GM06990 (cell line): ENCODE measurements at places on chromosomes 3 and 15.

GRCh38 chr15:54843006-54843405 is 353.7 kb downstream of the RSL24D1 start:
- DNase-seq, result no peak

DNA sequence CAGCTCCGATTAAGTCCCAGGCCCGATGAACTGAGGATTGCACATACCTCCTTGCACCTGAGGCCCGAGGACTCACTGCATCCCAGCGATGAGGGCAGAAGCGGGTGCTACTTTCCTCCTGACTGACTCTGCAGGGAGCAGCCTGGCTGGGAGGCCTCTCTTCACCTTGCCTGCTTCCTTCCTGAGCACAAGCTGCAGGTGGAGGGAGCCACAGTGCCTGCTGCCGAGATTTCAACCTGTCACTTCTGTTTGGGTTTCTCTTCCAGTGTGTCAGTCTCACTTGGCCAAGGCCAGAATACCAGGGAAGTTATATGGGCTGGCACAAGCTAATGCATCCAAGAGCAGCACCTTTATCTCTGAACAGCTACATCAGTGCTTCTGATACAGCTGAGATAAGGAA is 185.4 kb downstream of the NTRK3 start:
- DNase-seq, result no peak

GRCh38 chr3:47515864-47516319 is 2.4 kb upstream of the ELP6 start:
- DNase-seq, result no peak

- no peak for DNase-seq
Observed at GRCh38 chr15:62150445-62150844, 14.6 kb downstream of the C2CD4B start.

- no peak for DNase-seq
Observed at GRCh38 chr3:185549651-185550111, 2.7 kb downstream of the LIPH start.

GRCh38 chr15:31328428-31328968 is 1.9 kb downstream of the KLF13 start:
- DNase-seq, result peak; percentile 73

- DNase-seq, result no peak
Observed at GRCh38 chr3:81643721-81644120, 117.7 kb downstream of the GBE1 start.

- no peak for DNase-seq
Observed at GRCh38 chr3:53149699-53150098, 11.3 kb upstream of the PRKCD start.

- DNase-seq, result no peak
Observed at GRCh38 chr3:66399529-66400232, 101.1 kb downstream of the LRIG1 start.

DNA sequence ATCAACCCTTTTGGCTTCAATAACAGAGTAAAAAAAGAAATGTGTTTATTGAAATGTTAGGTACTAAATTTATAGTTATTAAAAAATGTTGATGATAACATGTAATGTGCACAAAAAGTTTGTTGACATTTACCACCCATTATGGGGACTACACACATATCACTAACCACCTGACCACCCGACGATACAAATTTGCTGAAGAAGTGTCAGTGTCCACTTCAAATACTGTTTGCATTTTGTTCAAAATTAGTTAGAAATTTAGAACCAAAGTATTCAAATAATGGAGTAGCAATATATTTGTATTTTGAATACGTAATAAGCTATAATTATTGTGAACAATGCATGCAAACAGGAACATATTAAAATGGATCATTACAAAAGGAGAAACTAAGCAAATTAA is 54.4 kb downstream of the KCNH8 start:
- no peak for DNase-seq

DNA sequence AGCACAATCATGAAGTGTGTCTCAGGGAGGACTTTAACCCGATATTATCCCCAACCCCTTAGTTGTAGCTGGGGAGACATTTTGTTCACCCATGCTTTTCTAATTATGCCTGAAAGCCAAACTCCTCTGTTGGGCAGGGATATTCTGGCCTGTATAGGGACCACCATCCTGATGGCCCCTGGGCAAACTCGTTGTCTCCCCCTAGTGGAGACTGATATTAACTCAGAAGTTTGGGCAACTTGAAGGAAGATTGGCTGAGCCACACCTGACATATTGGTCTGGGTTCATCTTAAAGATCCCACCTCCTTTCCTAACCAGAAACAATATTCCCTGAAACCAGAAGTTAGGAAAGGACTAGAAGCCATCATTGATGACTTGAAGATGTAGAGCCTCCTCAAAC is 42.3 kb downstream of the TM4SF18 start:
- no peak for DNase-seq

DNA sequence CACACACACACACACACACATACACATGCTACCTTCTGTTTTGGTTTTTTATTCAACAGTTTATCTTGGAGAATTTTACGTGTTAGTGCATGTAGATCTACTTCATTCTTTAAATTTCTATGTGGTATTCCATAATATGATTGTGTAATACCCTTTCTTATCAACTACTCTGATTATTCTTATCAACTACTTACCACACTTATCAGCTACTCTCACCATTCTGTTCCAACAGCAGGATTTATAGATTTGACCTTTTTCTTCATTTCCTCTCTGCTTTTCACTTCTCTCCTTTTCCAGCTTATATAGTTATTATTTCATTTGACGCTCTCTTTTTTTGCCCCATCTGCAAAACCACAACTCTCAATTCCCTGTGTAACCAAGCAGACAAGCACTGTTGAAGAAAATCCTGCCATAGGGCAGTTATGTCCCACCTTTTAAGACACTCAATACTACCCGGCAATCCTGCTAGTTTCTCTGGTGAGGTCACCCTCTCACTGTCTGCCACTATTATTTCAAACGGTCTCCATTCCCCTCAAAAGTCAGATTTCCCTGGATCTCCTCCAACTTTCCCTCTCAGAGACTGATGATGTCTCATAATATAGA is 56.9 kb upstream of the SATB1 start:
- no peak for DNase-seq

GRCh38 chr3:129650256-129650872 is 43.9 kb upstream of the PLXND1 start:
- DNase-seq, result no peak

DNA sequence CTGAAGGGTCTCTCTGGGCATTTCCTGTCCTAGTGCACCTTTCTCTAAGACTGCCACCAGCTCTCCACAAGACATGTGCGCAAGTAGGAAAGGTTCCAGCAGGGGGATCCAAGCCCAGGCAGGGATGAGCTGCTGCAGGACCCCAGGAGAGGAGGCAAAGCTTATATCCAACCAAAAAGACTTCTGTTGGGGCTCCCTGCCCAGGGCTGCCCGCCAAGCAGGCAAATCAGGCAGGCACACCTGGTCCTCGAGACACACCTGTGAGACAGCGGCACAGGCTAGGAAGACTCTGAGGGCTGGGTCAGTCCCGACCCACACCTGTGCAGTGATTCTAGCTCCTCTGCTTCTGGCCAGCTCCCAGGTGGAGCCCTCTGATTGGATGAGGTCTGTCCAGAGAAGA is 80.6 kb downstream of the MYLK start:
- DNase-seq, result no peak

GRCh38 chr3:66428733-66429132 is 72.1 kb downstream of the LRIG1 start:
- no peak for DNase-seq

DNA sequence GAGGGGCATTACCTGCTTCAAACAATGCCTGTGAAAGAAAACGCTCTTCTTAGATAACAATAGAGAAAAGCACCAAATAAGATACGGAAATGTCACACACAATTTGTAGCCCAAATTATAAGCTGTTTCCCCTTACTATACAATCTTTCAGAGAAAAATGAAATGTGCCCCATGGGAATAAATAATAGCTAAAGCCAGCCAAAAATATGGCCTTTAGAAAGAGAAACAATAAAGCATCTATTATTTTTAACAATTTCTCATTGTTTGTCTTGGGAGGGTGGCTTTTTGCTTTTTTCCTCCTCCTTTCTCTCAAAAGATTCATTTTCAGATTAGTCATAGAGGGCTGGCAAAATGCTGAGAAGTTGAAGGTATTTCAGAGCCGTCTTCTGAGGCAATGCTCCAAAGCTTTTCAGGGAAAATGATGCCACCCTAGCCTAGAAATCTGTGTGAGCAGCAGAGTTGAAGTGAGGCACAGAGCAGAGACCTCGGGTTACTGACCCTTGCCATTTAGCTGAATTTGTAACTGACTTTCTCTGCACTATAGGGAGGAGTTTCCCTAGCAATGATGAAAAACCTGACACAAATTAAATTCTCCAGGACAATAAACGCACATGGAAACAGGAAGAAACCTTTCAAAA is 86.3 kb upstream of the PRICKLE2 start:
- no peak for DNase-seq

DNA sequence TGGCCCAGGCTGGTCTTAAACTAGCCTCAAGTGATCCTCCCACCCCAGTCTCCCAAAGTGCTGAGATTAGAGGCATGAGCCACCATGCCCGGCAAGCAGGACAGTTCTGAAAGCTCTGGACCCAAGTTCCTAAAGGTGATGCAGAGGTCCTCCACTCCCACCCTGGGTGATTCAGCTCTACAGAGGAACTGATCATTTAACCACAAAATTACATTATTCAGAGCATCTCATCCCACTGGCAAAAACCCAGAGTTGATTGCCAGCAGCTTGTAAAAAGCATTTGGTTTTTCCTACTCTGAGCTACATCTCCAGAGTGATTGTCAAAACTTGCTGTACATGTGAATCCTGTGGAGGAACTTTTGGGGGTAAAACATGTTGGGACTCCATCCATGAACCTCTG is 60.2 kb downstream of the SLTM start:
- DNase-seq, result no peak

DNA sequence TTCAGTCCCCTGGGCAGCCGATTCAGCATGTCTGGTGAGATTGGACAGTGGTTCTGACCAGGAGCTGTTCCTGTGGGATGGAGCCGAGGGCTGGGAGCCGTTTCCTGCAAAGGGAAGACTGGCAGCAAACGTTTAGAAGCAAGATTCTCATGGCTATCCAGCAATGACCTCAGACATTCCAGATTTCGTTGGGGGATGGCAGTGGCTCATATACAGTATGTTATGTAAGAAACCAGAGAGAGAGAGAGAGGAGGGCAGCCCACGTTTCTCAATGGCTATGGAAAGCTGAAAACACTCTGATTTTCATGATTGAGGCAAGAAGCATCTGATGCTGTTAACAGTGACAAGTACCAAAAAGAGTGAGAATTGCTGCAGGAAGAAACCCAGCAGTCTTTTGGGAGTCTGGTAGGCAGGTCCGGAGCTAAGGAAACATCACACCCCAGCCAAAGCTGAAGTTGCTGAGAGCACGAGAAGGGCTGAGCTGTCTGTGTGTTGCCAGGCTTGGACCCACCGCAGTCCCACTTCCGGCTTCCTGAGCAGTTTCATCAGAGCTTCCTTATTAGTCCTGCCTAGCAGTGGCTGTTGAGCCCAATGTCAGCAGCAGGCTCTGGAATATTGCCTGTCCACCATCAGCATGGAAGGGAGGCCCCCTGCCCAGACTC is 25.6 kb upstream of the VPS8 start:
- DNase-seq, result no peak

GRCh38 chr15:98955331-98955730 is 52.3 kb downstream of the PGPEP1L start:
- no peak for DNase-seq

GRCh38 chr15:94265982-94266381 is 34.6 kb downstream of the MCTP2 start:
- DNase-seq, result no peak

GRCh38 chr3:188278717-188279324 is 124.9 kb downstream of the LPP start:
- DNase-seq, result no peak
